ENCODE measurements at places on chromosomes 16 and 17.

- DNase-seq: no peak
These were observed 3.0 kb downstream of the SETD6 start for GRCh38 chr16:58518083-58518979.

- DNase-seq: no peak
These were observed 47.4 kb downstream of the KSR1 start for GRCh38 chr17:27503611-27504010.

DNA sequence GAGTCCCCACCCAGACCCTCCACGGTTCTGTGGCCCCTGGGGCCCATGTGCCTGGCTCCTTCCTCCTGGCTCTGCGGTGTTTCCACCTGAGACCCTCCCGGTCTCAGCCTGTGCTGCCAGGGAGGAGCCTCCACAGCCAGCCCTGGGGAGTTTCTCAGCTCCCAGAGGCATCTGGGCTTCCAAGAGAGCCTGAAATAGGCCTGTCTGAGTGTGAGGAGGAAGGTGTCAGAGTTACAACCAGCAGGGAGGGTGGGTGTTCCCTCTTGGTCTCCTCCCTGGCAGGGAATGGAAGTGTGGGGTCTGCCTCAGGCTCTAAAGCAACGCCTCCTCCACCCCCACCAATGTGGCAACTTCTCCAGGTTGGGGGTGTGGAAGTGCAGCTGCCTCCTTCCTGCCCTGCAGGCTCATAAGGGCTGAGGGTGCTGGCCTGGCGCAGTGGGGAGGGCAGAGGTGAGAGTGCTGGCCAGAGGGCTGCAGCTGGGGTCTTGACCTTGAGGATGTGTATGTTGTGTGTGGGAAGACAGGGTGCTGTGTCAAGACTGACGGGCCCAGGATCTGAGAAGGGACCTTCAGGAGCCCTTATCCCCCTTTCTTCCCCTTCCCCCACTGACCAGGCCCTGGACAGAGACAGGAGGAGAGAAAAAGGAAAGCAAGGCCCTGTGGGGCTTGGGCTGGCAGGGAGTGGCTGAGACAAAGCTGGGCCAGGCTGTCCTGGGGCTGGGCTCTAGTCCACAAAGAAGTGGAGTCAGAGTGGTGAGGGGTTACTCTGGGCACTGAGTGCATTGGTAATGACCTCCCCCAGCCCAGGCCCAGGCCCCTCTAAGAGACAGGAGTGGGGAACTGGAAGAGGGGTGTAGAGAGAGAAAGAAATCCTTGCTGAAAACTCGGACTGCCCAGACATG lies 2.4 kb downstream of the CYGB start:
- no peak for DNase-seq

DNA sequence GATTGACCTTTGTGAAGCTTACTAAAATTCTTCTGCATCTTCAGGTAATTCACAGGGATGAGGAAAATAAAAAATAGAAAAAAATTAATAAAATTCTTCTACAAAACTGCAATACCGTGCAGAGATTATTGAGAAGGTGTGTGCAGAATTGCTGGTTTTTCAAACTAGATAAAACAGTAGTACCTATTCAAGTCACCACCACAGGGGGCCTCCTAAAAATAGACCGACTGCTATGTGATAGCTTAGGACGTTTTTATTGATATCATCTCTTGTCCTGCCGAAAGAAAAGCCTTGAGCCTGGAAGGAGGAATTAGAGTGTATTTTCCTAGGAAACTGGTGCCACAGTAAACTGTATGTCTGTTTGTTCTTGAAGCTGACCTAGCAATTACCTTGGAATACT lies 325.9 kb downstream of the ZFHX3 start:
- no peak for DNase-seq

DNA sequence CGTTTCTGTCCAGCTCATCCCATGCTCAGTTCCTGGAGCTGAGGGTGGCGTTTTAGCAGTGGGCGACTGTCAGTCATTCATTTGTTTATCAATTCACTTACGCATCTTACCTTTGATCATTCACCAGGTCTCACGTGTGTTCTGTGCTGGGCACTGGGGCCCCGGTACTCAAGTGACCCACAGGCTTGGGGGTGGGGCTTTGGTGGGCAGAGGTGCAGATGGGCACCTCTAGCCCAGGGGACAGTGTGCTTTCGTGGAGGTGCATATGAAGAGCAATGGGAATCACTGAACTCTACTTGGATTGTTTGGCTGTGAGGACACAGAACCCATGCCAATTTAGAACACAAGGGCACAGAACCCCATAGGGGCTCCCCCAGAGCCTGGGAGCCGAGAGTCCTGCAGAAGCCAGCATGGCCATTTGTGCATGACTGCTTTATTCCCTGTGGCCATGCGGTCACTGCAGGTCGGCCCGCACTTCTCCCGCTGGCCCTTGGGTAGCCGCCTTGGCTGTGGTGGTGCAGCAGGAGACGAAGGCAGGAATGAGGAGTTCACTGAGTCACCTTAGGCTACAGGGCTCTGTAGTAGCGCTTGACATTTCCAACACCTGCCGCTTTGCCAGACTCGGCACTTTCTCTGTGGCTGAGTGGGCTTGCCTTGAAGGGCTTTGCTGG lies 144.6 kb downstream of the SNX29 start:
- DNase-seq: no peak

DNA sequence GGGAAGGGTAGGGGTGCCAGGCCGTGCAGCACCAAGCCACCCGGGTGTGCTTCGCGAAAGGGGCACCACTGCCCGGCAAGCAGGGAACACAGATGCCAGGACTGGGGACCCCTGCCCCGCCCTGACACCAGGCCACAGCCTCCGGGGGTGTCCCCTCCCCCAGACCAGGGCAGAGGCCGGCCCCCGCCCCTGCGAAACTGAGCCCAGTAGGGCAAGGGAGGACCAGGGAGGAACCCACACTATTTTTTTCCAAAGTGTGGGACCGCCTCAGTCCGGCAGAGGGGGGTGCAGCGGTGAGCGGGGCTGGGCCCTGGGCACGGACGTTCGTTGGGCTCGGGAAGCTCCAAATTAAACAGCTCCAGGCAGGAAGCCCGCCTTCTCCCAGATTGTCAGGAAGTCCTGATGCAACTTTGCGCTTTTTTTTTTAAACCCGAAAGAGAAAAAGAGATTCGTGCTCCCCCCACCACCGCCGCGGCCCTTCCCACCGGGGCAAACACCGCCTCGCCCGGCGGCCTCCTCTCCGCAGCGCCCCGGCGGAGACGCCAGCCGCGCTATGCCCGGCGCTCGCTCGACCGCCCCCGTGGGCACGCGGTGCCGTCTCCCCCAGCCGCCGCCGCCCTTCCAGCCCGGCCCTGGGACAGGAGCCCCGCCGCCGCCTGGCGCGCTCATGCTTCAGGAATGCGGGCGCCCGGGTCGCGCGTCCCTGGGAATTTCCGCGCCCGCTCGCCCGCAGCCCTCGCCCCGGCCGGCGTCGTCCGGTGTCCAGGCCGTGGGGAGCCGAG lies 755 bp downstream of the PIEZO1 start:
- DNase-seq: peak; percentile 94

DNA sequence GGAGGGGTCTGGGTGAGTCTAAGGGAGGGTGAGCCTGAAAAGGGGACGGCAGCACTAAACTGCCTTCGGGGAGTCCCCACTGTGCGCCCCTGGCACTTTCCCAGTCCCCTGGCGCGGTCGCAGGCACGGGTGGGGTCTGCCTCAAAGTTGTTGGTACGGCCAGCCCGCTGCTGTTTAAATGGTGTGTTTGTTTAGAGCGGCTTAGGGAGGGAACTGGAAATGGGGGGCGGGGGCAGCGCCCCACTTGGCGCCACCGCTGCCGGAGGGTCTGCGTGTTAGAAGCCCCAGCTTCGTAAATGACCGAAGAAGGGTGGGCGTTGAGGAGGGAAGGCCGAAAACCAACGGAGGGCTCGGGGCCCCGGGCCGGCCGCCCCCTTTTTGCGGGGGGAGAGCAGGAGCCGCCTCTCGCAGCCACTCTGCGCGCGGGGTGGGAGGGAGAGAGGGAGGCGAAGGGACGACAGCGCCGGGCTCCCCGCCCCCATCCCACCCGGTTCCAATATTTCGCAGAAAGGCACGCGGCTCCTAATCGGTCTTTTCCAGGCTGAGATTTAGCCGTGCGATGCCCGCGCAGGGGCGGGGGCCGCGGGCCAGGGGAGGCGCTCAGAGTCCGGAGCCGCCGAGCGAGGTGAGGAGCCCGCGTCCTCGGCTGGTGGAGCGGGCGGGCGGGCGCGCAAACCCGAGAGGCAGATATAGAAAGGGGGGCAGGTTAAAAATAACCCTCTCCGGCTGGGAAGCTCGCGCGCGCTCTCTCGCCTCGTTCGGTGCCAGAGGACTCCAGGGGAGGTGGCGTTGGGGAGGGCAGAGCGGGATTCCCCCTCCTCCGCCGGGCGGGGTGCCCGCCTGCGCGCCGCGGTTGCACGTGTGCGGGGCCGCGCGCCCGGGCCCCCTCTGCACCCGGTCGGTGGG lies 54.9 kb downstream of the SREBF1 start:
- DNase-seq: peak; percentile 74

- DNase-seq: no peak
These were observed 10.6 kb downstream of the CDH16 start for GRCh38 chr16:66908116-66908515.

DNA sequence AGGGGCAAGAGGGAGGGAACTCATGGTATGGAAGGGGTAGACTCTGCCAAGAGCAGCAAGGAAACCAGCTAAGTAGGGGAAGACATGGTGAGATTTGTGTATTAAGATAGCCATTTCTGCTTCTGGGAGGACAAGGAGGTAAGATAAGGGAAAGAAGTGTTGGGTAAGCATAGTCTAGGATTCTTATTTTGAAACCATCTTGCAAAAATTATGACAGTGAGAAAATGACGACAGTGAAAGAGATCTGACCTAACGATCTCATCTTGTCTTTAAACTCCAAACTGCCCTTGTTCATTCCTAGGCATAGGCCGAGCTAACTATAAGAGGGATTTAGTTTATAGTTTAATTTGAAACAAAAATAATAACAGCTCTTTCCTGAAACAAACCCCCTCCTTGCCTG lies 5.6 kb upstream of the RBL2 start:
- DNase-seq: no peak

- DNase-seq: no peak
These were observed 2.3 kb upstream of the CCL3 start for GRCh38 chr17:36092230-36092629.

DNA sequence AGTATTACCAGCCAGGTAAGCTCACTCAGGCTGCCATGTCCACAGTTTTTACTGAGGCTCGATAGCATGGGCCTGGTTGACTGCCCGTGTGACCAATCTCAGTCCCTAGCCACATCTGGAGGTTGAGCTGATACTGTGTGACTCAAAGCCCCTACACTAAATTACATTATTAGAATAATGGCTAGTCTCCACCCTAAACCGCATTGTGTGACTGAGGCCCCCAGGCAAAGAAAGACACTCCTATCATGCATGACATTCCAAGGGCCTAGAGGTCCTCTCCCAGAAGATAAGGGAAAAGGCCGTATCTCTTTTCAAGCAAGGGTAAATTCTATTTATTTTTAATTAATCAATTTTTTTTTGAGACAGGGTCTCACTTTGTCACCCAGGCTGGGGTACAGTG lies 505.3 kb downstream of the HAPSTR1 start:
- DNase-seq: no peak

DNA sequence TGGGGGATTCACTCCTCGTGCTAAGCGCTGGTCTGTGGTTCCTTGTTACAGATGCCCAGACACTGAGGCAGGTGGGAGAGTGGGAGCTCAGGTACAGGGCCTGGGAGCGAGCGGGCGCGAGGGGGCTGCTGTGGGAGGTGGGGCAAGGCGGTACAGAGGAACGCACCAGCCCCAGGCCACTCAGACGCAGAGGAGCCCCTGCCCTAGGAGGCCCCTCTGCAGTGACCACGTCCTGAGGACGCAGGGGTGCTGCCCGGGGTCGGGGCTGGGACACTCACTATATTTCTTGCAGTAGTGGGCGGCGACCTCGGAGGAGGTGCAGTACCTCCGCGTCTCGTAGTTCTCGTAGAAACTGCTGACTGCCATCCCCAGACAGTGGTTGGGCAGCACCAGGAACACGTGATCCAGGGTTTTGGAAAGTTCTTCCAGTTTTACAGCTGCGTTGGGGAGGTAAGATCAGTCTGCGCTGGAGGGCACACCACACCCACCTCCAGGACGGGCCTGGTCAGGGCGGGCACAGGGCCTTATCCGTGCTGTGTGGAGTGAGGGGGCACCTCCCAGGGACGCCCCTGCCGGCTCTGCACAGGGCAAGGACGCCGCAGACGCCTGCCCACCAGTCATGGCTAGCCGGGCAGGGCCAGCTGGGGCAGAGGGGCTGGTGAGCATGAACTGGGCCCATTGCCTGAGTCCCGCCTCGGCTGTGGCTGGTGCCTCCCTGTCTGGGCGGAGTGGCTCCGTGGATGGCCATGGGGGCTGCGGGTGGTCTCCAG lies 16.3 kb upstream of the RNPS1 start:
- DNase-seq: no peak

DNA sequence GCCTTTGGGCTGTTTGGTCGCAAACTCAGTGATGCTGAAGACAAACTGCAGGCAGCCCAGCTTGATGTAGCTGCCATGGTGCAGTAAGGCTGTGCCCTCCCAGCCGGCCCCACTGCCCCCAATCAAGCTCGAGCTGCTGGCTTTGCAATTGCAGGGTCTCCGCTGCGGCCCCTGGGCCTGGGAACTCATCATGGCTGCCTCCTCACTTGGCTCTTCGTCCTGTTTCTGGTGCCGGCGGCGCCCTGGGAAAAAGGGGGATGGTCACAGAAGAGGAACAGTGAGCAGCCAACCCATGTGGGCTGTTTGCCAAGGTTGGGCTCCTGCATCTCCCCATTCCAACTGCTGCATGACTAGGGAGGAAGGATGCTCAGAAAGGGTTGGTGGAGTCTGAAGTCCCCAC lies 3.4 kb upstream of the DHRS13 start:
- no peak for DNase-seq

- DNase-seq: no peak
These were observed 80.0 kb downstream of the TIMM22 start for GRCh38 chr17:1076982-1077302.

- DNase-seq: peak; percentile 70
These were observed 844 bp downstream of the TBKBP1 start for GRCh38 chr17:47694581-47695428.

GRCh38 chr17:79541056-79541850 lies 69.6 kb downstream of the RBFOX3 start:
- no peak for DNase-seq

- DNase-seq: no peak
These were observed 2.0 kb upstream of the RAP1GAP2 start for GRCh38 chr17:2794111-2794803.

GRCh38 chr16:21167360-21167759 lies 8.9 kb downstream of the LDAF1 start:
- peak; percentile 61 for DNase-seq

- DNase-seq: no peak
These were observed 38.5 kb downstream of the MPRIP start for GRCh38 chr17:17080781-17081180.

GRCh38 chr17:40319651-40320540 lies 10.9 kb downstream of the RARA start:
- no peak for DNase-seq

- no peak for DNase-seq
These were observed 138.8 kb downstream of the CCDC182 start for GRCh38 chr17:57606111-57606875.

DNA sequence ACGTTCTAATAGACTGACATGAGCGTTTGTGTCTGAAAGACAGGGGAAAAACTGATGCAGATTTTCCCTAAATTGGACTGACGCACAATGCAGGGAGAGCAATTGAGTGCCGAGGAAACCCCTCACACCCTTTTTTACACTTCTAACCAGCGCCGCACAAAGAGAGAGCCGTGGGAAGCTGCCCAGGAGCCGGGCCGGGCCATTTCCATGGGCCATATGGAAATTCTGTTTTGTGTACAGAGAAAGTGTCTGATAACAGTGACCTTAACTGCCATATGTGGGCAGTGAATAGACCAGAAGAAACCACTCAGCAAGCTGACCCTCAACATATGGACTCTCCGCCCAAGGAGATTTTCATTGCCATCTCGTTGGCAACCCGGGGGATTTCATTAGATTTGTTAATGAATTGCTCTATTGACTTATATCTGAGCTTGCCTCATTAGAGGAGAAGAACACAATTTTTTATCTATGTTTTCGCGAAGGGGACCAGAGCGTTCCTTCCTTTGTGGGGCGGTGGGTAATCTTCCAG lies 225.9 kb upstream of the IRX3 start:
- no peak for DNase-seq
